Spinal cord (tissue), 10 donors: ENCODE measurements at places on chromosomes 3 and 15.

GRCh38 chr15:55799291-55800212 lies 56.6 kb upstream of the PRTG start:
- DNase-seq = peak; percentile 80

GRCh38 chr15:67945951-67946700 lies 106.3 kb upstream of the RNU6-1 start:
- DNase-seq = no peak

GRCh38 chr3:117846238-117846637 lies 1136.7 kb downstream of the TUSC7 start:
- no peak for DNase-seq

GRCh38 chr3:50502584-50503423 lies 630 bp downstream of the CACNA2D2 start:
- DNase-seq = no peak

- DNase-seq = no peak
Measured at GRCh38 chr3:169998668-169999131, 32.1 kb downstream of the SEC62 start.

- DNase-seq = no peak
Measured at GRCh38 chr3:10508619-10509260, 3.4 kb upstream of the ATP2B2 start.

GRCh38 chr3:175432376-175433025 lies 573.4 kb downstream of the NAALADL2 start:
- peak; percentile 29 for DNase-seq

DNA sequence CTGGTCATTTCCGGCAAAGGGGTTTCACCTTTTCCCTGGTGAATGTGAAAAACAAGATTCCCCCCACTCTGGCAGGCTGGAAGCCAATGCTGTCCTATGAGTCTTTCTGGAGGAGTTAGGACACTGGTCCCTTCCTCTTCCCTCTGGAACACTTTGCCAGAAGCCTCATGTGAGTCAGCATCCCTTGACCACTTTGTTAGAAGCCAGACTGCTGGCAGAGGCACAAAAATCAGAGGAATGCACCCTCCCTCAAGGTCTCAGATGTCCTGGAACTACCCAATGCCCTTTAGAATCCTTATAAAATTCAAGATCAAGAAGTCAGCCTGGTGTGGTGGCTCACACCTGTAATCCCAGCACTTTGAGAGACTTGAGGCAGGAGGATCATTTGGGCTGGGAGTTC lies 26.6 kb downstream of the ITGB5 start:
- no peak for DNase-seq

DNA sequence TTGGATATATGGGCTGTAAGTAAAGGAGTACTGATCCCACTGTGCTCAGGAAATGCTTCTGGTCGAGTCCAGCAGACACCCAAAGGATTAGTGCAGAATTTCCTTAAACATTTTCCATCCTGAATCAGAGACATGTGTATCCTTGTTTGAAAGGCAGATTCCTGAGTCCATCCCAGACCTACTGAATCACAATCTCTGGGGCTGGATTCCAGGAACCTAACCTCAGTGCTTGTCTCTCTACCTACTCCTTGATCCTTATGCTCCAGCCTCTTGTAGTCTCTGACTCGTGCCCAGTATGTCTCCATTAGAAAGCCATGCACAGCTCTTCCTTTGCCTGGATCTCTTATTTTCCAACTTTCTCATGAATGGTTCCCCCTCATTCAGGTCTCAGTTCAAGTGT lies 585.8 kb downstream of the NLGN1 start:
- no peak for DNase-seq

- no peak for DNase-seq
Measured at GRCh38 chr3:187520027-187520945, 149.9 kb downstream of the SST start.

- DNase-seq = no peak
Measured at GRCh38 chr3:59118928-59119327, 69.1 kb upstream of the CFAP20DC start.

- peak; percentile 14 for DNase-seq
Measured at GRCh38 chr3:33908250-33908851, 109.9 kb downstream of the PDCD6IP start.

DNA sequence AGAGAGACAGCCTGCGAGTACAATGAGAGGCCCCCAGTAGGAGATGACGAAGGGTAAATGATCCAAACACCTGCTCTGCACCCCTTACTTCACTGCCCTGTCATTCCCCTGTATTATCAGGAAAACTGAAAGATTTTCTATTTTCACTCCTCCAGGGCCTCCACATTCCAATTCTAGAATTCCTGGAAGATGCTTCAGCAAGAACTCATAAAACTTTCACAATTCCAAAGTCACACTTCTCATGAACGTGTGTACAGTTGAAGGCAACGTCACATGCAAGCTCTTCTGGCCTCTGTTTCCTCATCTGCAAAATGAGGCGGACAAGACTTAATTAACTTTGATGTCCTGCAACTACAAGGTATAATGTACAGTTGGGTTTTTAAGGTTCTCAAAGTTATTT lies 62.8 kb upstream of the SPATA12 start:
- DNase-seq = no peak

DNA sequence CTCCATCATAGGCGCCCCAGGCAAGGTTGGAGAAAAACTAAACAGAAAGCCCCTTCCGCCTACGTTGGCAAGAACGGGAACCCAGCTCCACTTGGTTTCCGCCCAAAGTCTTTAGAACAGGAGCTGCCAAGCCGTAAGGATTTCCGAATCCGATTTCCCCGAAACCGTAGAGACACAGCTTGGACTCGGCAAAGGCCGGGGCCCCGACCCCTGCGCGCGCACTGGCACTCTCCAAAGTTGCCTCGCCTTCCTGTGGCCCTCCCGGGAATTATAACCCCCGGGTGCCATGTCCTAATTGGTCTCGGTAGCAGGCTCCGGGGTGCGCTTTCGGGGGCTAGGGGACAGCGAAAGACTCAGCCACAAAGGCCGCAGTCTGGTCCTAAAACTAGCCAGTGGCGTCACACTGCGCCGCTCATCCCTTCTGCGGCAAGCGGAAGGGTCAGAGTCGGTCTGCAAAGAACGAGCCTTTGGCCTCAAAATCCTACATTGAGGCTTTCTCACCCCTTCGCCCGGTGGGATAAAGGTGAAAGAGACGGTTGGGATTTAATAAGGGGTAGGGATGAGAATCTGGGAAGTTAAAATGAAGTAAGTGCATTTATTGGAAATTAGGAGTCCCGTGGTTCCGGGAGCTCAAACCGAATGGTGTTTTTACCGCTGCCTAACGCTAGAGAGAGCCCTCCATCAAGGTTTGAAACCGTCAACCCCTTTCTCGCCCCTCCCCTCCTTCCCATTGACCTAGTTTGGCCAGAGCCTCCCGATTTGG lies 6.8 kb downstream of the BCL6 start:
- peak; percentile 94 for DNase-seq

- no peak for DNase-seq
Measured at GRCh38 chr3:119609301-119609700, 11.6 kb downstream of the PLA1A start.

- no peak for DNase-seq
Measured at GRCh38 chr3:32603064-32603463, 32.4 kb upstream of the DYNC1LI1 start.

GRCh38 chr3:2826036-2826435 lies 284.1 kb downstream of the IL5RA start:
- DNase-seq = no peak

- DNase-seq = no peak
Measured at GRCh38 chr3:107430214-107430995, 53.2 kb downstream of the CCDC54 start.

DNA sequence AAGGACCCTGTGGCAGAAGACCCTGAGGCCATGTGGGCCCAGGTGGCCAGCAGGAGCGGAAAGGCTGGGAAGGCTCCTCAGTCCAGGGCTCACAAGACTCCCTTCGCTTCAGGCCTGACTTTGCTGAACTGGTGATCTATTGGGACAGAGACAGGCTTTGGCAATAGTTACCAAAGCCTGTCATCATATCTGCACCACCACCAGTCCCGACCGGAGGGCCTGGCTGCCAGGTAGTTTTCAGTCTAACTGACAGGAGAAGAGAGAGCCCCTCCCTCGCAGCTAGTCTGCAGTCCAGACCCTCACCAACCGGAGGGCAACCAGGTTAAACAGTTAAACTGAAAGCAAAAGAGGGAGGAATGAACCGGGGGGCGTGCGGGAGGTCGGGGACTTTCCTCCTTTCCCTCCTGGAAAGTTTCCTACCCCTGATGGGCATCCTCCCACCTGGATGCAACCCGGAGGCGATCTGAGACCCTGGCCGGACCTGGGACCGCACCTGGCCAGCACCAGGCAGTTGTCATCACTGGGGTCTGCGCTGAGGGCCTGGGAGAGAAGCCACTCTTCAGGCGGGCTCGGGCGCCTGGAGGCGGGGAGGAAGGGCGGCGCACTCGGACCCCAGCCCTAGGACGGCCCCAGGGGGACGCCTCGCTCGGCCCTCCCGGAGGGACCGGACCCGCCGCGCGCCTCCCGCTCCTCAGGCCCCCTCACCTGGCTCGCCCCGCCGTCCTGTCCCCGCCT lies 435 bp downstream of the RAB27A start:
- no peak for DNase-seq

- no peak for DNase-seq
Measured at GRCh38 chr15:101133751-101134261, 118.0 kb downstream of the CHSY1 start.

DNA sequence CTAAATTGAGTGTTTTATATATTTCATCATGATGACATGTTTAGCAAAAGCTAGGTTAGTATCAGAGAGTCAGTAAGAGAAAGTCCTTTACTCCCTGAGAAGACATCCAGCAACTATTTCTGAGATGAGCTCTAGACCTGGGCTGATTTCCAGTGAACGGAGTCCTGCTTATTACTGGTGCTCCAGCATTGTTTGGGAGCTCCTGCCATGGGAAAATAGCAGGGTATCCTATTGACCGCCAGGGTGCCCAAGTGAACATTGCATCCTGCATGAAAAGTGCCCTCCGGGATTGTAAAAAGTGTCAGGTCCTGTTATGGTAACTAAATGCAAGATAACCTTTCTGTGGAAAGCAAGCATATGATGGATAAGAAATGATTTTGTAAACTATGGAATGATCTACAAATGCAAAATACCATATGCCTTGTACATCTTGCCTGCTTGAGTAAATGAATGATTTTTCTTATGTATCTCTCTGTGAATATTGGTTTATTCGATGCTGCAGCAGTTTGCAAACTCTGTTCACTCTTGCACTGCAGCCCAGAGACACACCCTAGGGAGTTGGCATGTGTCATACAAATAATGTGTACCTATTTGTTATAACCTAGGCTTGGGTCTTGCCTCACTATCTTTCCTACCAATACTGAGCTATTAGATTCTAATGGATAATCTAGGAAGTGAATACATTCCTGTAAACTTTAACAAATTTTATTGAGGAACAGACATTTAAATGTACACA lies 96.7 kb downstream of the IL5RA start:
- DNase-seq = no peak

DNA sequence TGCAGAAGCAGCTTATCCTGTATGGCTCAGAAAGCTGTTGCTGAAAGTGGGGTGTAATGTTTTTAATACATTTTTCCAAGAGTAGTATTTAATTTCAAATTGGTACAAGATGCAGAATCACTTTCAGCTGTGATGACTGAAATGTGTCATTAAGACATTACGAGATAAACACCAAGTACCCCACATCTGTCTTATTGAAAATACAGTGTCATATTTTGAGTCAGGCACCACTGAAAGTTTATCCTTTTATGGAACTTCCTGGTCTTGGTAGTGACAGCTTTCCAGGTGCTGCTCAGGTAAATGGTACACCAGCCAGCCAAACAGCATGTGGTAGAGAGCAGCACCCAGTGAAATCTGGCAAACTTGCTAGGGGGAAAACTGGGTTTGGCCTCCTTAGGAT lies 16.9 kb downstream of the ASTE1 start:
- DNase-seq = no peak

- no peak for DNase-seq
Measured at GRCh38 chr15:62641825-62642224, 400.7 kb upstream of the TPM1 start.

DNA sequence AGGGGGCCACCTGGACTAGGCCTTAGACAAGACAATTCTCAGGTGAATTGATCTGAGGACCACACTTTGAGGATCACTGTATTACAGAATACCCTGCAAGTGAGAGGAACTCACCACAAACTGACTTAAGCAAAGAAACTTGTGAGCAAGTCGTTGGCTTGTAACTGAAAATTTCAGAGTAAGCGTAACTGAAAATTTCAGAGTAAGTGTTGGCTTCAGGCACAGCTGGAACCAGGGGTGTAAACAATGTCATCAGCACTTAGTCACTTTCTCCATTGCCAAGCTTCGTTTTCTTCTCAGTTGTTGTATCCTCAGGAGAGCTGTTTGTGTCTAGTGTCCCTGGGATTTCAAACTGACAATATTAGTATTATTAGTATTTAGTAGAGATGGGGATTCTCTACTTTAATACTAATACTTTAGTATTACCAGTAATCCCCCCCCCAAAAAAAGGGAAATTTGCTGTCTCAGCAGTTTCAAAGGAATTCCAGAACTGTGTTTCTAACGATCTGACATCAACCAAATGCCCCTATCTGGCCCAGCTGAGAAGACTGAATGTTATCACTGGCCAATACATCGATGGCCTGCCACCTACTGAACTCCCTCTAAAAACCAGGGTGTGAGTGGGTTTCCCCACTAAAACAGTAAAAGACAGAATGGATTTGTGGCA lies 474.4 kb downstream of the NTRK3 start:
- DNase-seq = no peak

DNA sequence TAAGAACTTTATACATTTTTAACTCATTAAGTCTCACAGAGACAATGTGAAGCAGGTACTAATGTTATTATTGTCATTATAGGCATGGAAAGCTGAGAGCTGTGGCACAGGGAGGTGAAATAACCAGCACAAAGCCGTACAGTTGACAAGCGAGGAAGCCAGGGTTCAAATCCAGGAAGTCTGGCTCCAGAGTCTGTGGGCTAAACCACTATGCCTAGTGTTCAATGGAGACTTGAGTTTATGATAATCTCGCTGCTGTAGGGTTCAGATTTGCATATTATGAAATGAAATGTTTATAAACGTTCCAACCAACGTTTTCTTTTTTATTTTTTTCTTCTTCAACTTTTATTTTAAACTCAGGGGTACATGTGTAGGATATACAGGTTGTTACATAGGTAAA lies 60.0 kb downstream of the CHST2 start:
- no peak for DNase-seq

GRCh38 chr3:127822682-127823425 lies 539 bp upstream of the MGLL start:
- DNase-seq = no peak

DNA sequence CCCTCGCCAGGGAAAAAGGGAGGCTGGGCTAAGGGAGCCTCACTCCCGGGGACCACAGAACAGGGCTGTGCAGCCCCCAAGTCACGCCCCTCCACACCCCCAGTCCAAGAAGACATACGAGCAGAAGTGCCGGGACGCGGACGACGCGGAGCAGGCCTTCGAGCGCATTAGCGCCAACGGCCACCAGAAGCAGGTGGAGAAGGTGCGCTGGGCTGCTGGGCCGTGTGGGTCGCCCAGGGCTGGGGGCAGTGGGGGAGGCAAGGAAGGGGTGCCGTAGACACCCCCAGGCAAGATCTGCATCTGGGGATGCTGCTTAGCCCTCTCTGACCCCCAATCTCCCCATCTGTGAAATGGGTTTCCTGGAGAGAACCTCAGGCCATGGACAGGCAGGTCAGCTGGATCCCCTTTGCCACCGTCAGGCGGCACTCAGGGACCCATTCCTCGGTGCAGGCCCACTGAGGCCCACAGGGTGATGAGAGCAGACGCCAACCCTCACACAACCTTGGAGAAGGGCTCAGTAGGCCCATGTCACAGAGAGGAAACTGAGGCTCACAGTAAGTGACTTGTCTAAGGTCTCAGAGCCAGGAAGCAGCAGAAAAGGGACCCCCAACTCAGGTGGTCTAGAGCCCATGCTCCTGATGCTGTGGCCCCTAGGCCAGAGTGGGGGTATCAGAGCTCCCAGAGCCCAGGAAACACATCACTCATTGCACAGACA lies 33.7 kb downstream of the PSTPIP1 start:
- no peak for DNase-seq

GRCh38 chr15:65089206-65089824 lies 12.8 kb downstream of the KBTBD13 start:
- no peak for DNase-seq
